ENCODE measurements at places on chromosomes 3 and 15.

DNA sequence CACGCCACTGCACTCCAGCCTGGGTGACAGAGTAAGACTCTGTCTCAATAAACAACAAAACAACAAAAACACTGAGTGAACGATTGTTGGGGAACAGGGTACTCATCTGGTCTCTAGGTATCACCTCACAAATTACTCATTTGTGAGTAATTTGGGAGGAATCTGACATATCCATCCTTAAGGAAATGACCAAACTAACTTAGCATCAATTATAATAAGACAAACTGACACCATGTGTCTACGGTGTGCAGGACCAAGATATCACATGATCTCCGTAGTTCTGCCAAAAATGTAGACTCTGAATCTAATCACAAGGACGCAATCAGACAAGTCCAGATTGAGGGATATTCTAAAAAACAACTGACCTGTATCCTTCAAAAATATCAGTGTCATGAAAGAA, 12.0 kb upstream of the DAPK2 start:
- no peak for DNase-seq

- DNase-seq: no peak
Observed at GRCh38 chr3:177574222-177574856, 377.1 kb upstream of the TBL1XR1 start.

DNA sequence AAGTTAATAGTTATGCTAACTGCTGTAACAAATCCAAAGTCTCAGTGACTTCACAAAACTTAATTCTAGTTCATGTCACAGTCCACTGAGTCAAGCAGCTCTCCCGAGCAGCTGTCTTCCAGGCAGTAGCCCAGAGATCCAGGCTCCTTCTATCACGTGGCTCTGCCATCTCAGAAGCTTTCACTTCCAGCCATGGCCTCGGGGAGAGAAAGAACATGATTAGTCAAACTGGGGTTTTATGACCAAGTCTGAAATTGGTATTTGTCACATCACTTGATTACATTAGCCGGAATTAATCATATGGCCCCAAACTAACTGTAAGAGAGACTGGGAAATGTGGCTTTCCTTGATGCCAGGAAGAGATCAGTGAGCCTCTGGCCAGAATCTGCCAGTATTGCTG, 70.2 kb upstream of the DGKG start:
- no peak for DNase-seq

- no peak for DNase-seq
Observed at GRCh38 chr3:53044711-53045517, 959 bp downstream of the SFMBT1 start.

DNA sequence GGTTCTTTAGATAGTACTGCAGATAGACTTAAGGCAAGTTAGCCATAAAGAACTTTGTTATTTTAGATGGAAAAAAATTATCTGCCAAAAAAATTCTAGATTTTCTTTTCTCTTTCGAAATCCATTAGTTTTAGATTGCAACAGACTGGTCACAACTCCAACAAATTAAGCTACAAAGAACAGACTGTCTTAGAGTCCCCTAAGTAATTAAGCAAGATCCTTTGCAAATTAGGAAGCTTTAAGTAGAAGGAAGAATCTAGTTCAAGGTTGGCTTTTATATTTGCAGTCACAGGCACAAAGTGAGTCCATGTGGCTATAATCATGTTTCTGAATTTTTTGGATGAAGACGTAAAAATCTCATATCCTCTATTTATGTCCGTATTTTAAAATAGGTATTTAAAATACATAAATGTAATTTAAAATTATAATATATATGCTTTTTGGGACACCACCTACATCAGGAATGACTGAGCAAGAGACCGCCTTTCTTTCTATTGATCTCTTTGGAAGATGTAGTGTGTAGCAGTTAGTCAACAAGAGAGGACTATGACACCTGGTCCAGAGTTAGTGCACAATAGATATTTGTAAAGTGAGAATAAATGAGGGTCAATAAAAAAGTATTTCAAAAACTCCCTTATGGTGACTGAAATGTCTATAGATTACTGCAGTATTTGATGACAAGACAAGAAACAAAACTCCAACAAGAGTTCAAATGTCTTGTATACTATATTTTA, 34.4 kb downstream of the TMEM45A start:
- DNase-seq: no peak

GRCh38 chr3:35871009-35871408, 231.7 kb downstream of the ARPP21 start:
- DNase-seq: no peak

GRCh38 chr15:29835301-29835700, 13.0 kb upstream of the TJP1 start:
- no peak for DNase-seq
